Transverse colon (tissue), 4 donors: ENCODE measurements at places on chromosomes 12 and 14. TPM values are rescaled to one million over a fixed set of nuclear protein-coding genes. Genes with fewer than 3 reads are reported as not detected.

DNA sequence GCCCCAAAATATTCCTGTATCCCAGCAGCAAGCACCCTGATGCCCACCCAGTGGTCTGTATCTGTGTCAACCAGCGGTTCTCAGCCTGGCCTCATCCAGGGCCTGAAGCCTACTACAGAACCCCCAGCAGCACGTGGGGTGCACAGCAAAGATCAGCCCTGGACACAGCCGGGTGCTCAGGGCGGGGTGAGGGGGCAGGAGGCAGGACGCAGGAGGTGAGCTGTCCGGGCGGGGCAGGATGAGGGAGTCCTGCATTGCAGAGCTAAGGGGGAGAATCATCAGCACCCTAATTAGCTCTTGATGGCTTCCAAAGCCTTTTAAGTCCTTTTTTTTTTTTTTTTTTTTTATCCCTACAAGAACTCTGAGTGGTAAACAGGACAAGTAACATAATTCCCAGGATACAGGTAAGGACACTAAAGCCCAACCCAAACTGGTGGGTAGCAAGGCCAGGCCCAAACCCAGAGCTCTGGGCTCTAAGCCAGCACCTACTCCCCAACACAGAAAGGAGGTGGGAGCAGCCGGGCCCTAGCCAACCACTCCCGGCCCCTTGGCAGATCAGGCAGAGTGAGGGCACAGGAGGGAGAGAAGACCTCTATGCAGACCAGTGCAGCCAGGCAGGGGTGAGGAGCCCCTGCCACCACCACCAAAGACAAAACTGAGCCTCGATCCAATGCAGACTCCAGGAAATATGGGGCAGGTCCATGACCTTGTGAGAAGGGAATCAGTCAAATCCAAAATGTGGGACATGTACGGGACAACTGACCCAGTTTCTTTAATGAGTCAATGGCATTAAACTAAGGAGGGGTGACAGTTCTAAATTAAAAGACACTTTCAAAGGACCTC is 32.3 kb upstream of the EIF5 start:
- DNase-seq, result no peak

- no peak for DNase-seq
Measured at GRCh38 chr12:115227137-115227615, 543.2 kb upstream of the TBX3 start.

DNA sequence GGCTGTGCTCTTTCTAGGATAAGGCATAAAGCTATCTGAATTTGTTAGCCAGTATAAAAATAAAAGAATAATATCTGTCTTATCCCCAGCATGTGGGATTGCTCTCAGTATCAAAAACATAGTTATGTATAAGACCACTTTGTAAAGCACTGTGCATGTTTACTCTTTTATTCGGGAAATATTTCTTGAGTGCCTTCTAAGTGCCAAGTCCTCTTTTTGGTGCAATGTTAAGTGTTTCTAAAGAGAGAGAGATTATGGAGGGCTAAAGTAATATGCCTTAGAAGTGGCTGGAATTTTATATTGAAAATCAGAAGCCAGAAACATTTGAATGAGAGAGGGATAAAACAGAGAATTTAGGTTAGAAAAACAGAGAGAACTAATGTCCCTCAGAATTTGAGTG is 212.0 kb downstream of the ALG10B start:
- DNase-seq, result no peak

GRCh38 chr12:66903782-66904396 is 225.0 kb upstream of the GRIP1 start:
- DNase-seq, result no peak

DNA sequence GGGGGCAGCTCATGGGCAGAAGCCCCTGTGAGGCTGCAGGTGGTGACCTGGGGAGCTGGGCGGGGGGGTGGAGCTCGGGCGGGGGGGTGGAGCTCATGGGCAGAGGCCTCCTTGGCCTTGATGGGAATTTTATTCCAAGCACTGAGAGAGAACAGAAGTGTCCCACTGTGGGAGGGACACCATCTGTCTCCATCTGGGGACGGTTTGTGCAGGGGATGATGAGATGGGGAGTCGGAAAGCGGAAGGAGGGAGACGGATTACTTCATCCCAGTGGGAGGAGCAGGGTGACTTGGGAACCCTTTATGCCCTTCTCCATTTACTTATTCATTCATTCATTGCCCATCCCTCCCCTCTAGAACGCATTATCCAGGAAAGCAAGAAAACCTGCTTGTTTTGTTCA is 304.7 kb downstream of the ADGRD1 start:
- DNase-seq, result no peak

WNT5B gene
- total RNA-seq, result 3.5 TPM
